ENCODE measurements at places on chromosomes 6 and 20. TPM values are rescaled to one million over a fixed set of nuclear protein-coding genes. Genes with fewer than 3 reads are reported as not detected.

Gene BPIFB2
- not detected for total RNA-seq

Gene HSPA12B
- 0.14 TPM for total RNA-seq

Gene SLC16A10
- 0.09 TPM for total RNA-seq

Gene VWA7
- total RNA-seq: 1.6 TPM

Gene RAB22A
- 17.3 TPM for total RNA-seq

Gene AKAP12
- 7.0 TPM for total RNA-seq

Gene PPIL6
- total RNA-seq: 2.0 TPM

All from airway epithelial cell (primary cell).